ENCODE measurements at places on chromosomes 3 and 15.

DNA sequence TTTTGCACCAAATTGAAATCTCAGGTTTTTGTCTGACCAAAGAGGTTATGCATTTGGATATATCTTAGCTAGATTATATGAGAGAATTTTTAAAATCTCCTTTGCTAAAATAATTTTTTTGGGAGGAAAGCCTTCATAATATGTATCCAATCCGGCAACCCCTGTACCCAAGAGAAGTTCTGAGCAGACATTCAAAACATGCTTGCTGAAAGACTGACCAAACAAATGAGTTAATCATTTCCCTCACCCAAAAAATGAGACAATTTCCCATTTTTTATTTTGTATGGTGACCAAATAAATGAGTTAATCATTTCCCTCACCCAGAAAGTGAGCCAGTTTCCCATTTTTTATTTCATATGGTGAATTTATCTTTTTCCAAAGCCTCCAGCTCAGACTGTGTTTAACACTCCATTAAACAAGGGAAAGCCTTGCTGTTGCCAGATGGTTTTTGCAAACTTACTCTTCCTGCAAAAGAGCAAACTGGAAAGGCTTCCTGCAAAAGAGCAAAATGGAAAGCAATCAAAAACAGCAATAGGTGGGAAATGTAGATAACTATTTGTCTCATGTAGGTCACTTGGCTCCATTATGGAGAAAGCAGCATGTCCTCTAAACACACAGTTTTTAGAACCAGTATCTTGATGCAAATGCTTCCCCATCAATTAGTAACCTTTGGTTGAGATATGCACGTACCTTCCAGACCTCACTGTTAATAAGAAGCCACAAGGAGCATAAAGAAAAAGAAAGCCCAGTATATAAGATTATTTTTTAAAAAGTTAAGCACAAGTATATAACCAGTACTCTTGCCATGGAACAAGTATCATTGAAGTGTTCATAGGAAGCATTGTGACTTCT is 78.4 kb upstream of the OSTN start:
- DNase-seq = no peak

DNA sequence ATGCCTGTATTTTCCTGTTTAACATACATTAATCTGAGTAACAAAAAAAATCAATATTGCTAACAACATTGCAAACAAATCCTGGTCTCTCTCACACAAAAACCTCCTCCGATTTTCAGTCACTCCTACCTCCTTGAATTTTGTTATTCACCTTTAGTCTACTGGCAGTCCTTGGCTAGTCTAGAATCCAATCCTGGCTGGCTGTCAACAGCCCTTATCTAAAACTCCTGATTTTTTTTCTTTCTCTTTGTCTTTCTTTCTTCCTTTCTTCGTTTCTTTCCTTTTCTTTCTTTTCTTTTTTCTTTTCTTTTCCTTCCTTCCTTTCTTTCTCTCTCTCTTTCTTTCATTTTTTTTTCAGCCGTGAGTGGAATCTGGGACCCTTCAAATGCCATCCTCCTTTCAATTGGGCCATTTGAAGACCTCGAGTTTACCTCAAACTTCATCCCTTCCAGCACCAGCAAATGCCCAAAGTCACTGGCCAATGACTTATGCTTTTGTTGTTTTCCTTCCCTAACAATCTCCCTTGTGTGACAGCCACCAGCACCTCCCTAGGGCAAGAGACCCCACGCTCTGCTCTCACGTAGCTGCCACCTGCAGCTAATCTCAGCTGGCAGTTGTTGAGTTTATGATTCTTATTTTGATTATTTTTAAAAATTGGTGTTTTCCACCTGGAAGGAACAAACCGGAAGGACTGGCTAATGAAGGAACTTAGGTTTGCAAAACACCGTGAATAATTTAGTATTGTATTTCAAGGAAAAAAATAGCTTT is 6.8 kb upstream of the ONECUT1 start:
- DNase-seq = no peak

DNA sequence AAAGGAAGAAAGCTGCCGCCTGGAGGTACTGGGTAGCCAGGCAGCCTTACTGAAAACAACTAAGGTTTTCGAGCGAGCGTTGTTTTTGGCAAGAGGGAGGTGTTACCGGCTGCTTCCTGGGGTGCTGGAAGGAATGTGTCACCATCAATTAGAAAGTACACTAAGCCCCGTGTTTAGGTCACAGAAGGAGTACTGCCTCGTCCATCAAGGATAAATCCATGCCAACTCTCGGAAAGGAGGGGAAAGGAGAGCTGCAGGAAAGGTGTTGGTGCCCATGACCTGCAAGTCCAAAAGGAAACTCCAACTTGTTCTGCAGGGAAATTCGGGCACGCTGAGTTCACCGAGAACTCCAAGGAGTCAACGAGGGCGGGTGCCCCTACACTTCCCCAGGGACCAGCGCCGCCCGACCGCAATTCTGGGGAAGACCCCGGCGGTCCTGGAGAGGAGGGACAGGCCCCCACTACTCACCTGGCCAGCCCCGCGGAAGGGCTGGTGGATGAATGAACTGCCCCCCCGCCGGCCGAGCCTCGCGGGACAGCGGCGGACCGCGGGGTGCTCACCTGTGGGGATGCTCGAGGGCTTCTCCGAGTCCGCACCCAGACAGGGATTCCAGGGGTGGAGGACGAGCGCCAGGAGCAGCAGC is 542 bp downstream of the PLOD2 start:
- DNase-seq = no peak

- peak; percentile 37 for DNase-seq
Observed at GRCh38 chr15:23565395-23566070, at the start of gene MKRN3. Gene MKRN3 (plus strand): TSS chr15:23565674. CDS start chr15:23565783, 109 bp downstream.

- DNase-seq = no peak
Observed at GRCh38 chr15:52199271-52199670, 8.1 kb upstream of the GNB5 start.

Measured in CD8-positive, alpha-beta memory T cell (primary cell).